ENCODE measurements at places on chromosomes 11 and 22.
A peak's percentile ranks its signal among the peaks of the same experiment; 100 is the strongest.

GRCh38 chr22:50184004-50184901 lies 1.5 kb upstream of the TRABD start:
- DNase-seq: no peak

DNA sequence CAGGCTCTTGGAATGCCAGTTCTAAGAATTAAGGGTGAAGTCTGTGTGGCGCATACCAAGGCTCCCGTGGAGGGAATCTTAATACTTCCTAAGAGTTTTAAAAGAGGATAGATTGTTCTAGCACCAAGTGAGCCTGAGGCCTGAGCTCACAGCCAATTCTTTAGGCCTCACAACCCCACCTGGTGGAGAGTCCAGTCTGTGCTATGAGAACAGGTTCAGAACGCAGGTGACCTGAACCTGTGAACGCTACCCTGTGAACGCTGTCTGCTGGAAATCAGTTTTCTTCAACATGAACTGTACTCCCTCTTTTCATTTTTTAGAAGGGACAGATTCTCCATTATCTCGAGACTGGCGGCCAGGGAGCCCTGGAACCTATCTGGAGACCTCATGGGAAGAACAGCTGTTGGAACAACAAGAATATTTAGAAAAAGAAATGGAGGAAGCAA lies 43.2 kb upstream of the DLAT start:
- DNase-seq: peak; percentile 13

GRCh38 chr11:83249445-83249844 lies 36.7 kb downstream of the CCDC90B start:
- DNase-seq: no peak

- DNase-seq: no peak
Measured at GRCh38 chr11:108909041-108909440, 244.2 kb downstream of the DDX10 start.

DNA sequence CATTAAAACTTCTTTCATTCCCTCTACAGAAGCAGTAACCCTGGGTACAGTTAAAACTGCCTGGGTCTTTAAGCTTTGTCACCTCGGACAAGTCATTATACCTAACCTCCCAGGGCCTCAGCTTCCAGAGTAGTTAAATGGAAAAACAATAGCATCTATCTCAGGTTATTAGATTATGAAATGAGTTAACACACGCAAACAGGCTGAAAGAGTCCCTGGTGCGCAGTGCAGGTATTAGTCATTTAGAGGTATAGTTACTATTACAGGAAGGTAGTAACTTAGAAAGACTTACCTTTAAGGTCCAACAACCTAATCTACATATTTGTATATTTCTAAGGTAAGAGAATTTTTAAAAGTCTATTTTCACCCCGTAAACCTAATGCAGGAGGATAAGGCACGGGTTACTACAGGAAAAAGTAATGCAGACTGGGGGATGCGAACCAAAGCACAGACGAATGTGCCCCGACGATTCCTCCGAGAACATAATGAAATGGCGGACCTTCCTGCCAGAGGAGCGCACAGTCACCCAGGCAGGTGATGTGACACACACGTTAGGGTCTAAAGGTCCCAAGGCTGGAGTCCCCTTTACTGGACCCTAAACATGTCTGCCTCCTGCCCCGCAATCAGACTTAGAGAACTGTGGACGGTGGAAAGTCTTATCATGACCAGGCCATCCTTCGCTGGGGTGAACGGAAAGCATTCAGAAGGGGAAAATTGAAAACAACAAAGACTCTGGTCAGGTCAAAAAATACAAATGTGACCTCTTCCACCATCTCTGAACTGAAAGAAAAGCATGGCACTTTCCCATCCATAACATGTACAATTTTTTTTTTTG lies 1.3 kb downstream of the NAP1L4 start:
- DNase-seq: no peak

- DNase-seq: peak; percentile 67
Measured at GRCh38 chr11:65575568-65576231, at the start of gene EHBP1L1. Gene EHBP1L1, plus strand, starts transcription at chr11:65576053. Its CDS starts 250 bp downstream, at chr11:65576303.

DNA sequence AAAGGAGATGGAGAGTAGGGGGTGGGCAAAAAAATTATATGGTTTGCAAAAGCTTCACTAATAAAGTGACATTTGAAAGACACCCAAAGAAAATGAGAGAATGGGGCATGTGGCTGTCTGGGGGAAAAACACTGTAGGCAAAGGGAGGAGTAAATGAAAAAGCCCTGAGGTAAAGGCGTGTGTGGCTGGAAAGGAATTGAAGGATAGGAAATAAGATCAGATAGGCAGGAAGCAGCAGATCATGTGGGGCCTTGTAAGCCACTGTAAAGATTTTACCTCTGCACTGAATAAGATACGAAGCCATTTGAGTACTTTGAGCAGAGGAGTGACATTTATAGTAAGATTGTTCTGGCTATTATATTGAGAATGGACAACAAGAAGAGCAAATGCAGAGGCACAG lies 49.8 kb upstream of the FDX1 start:
- DNase-seq: no peak

GRCh38 chr11:122984186-122985011 lies 2.8 kb upstream of the BSX start:
- no peak for DNase-seq

DNA sequence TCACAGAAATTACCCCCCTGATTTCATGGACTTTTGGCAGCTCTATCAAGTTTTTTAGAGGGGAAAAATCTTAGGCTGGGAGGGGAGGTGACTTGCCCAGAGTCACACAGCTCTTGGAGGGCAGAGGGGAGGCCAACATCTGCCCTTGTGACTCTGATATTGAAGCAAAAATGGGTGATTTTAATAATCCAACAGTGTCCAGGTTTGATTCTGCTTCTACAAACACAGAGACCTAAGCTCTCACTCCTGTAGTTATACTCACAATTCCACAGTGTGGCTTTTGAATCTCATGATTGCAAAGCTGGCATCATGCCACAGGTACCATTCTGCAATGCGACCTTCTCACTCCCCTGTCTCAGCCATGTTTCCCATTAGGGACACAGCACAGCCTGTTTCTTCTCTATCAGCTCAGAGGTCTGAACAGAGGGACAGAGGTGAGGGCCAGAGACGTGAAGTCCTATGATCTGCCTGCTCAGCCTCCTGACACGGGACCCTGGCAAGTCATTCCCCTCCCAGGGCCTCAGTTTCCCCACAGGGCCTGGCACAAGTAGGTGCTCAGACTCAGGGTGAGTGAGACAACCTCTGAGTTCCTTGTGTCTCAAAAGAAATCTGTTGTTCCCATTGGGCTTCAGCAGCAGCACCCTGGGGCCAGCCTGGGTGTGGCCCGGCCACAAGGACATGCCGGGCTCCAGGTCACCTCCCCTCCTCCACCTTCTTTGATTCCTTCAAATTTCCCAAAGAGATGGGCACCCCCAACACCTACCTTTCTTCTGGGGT lies 766 bp downstream of the APOL2 start:
- no peak for DNase-seq

DNA sequence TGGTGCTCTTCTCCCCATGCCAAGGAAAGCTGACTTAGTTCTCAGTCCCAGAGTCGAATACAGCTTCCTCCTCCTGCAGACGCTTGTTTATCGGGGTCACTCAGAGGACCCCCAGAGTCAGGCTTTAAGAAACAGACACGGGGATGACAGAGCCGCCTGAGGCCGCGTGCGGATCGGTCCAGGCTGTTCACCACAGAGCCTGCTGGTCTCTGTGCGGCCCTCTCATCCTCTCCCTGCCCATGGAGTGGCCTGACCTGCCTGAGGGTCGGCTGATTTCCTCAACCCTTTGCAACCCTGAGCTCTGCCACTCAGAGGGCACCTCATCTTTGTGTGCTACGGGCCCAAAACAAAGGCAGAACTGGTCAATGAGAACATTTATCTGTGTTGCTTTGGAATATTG lies 2.1 kb downstream of the GAL start:
- DNase-seq: no peak

DNA sequence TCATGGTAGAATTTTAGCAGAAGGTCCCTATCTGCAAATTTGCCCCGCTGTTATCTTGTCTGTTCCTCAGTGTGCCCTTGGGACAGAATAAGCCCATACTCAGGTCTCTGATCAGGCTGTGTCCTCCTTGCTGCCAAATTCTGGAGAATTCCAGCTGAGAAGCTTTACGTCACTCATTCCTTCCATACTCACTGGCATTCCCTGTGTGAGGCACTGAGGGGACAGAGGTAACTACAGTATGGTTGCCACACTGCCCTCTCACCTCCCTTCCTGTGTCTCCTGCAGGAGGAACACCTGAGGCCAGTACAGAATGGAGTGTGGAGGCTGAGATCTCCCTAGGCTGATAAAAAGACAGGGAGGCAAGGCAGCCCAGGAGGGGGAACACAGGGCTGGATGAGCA lies 31.5 kb downstream of the SHISA8 start:
- DNase-seq: no peak

GRCh38 chr11:73556966-73557365 lies 40.9 kb downstream of the FAM168A start:
- no peak for DNase-seq

DNA sequence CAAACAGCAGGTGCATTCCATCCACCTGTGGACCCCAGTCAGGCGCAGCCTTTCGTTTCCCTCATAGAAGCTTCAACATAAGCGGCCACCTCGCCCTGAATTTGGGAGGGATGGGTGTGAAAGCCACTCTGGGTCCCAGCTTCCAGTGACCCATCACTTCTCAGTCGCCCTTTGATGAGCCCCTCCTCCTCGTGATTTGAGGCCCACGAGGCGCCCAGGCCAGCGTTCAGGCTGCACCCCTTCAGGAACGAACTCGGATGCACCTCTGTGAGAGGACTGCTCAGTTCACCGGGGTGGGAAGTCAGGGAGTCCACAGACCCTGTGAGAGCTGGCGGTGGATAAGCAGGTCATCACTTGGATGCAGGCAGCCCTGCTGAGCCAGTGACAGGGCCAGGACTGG lies 1118.2 kb downstream of the BRD1 start:
- DNase-seq: no peak

DNA sequence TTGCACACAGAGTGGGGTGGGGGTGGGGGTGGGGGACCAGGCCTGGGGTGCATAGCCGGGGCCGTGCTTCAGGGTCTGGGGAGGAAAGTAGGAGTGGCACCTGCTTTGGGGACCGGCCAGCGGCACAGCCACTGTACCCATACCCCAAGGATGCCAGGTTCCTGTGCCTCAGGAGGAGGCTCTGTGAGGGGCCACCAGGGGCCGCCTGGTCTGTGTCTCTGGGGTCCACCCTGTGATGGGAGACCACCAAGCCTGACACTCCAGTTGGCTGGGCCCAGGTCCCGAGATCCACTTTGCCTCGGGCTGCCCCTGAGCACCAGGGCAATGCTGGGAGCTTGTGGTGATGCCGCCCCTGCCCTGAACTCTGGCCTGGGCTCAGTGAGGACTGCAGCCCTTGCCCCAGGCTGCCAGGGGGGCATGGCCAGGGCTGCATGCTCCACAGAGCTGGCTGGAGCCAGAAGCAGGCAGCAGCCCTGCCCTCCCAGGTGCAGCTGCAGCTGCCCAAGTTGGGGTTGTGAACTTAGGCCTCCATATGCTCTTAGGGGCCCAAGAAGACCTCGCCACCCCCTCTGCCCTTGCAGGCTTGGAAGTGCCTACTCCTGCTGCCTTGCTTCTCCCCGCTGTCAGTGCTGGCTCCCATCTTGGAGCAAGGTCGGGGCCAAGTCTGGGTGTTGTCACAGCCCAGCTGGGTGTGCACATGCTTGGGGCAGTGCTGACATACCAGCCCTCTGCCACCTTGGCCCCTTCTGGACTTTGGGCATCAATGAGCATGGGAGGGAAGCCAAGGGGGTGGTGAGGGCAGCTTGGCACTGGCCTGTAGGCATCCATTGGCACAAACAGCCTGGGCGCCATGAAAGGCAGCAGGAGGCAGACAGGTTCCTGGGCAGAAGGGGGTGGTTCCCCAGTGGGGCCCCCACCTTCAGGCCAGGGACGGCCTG lies 123.3 kb upstream of the THY1 start:
- no peak for DNase-seq

DNA sequence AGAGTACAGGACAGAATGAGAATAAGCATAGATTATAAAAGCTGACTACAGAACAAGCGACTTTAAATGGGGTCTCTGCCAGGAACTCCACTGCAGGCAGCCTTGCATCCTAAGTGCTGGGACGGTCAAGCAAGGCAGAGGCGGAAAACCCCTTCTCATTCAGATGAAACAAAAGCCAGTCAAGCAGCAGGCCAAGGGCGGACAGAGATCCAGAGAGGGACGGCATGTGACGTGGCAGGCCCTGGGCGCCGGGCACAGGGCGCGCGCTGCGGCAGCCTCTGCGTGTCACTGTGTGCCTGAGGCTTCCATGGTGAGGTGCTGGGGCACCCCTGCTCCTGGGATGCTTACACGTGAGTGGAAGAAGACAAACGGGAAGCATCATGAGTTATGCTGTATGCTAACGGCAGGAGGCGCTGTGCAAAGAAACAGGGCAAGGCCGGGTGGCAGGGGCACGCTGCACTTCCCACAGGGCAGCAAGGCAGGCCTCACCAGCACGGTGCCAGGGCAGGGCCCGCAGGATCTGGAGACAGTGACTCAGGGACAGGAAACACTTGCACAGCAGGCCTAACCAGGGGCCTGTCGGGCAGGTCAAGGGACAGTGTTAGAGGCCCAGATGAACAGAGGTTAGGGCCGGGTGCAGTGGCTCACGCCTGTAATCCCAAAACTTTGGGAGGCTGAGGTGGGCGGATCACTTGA lies 6.2 kb downstream of the TOLLIP start:
- no peak for DNase-seq

DNA sequence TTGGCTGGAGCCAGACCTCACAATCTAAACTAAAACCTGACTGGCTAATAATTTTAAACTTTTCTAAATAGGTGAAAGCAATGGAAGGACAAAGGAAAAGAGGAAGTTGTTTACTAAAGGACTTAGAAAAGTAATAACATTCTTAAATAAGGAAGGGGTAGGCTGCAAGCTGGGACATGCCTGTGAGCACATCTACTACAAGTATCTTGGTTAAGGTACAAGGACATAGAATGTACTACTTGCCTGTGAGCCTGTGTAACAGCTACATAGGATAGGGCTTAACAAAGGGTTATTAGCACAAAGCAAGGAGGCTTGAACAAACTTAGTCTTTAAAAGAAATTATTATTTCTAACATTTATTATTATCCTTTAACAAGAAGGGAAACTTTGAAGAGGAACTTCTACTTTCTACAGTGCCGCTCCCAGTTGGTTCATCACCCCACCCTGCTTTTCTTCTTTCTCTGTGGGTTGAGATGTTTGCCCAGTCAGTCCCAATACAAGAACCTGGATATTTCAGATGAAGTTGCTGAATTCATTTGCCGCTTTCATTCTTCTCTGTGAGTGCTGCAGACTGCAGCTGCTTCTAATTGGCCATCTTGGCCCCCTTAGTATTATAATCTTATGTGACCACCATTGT lies 87.5 kb downstream of the PRMT3 start:
- DNase-seq: no peak

- no peak for DNase-seq
Measured at GRCh38 chr11:126890561-126890960, 110.0 kb downstream of the KIRREL3 start.

- no peak for DNase-seq
Measured at GRCh38 chr11:97364047-97364446, 974.2 kb downstream of the JRKL start.

- DNase-seq: no peak
Measured at GRCh38 chr11:102184269-102184987, 74.2 kb downstream of the YAP1 start.

GRCh38 chr11:44742508-44743246 lies 15.9 kb downstream of the TSPAN18 start:
- no peak for DNase-seq

Measured in stimulated activated CD8-positive, alpha-beta memory T cell treated with anti-CD3 and anti-CD28 coated beads, Interleukin-2, amount 100 ng/mL, for 48 hours (primary cell).